Endodermal cell (in vitro differentiated cells): ENCODE measurements at places on chromosomes 2 and 18. TPM values are rescaled to one million over a fixed set of nuclear protein-coding genes. Genes with fewer than 3 reads are reported as not detected.

GRCh38 chr2:66508484-66509071 lies 73.7 kb downstream of the MEIS1 start:
- DNase-seq, result peak; percentile 55

DNA sequence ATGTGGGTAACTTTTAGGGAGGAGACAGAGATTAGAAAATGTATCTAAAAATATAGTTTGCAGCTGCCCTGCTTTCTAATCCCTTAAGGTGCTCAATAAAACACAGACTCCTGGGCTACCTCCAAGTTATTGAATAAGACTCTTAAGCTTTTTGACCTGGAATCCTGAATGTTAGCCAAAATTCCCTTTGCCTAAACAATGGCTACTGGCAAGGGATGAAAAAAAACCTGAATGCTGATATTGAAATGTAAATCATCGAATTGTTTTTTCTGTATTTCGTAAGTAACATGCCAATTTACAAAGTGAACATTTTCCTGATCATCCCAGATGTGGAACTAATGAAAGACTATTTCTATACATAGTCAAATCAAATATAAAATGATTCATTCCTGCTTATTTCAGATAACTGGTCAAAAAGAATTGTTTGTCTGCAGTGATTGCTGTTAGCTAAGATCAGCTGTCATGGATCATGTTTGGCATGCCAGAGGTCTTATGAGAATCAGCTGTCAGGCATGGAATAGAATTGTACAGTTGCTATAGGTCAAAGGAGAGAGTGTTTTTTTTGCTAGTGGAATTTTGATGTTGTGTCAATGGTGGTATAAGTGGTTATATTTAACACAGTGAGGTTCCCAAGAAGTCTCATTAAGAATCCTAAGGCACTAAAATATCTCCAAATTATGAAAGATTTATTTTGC lies 363.6 kb upstream of the CWC22 start:
- no peak for DNase-seq

GRCh38 chr2:70089220-70089982 lies 2.1 kb downstream of the PCBP1 start:
- peak; percentile 84 for DNase-seq

- DNase-seq, result no peak
Measured at GRCh38 chr18:24801001-24801400, 340.6 kb downstream of the HRH4 start.

GRCh38 chr2:74199275-74199701 lies 873 bp downstream of the MTHFD2 start:
- no peak for DNase-seq

DNA sequence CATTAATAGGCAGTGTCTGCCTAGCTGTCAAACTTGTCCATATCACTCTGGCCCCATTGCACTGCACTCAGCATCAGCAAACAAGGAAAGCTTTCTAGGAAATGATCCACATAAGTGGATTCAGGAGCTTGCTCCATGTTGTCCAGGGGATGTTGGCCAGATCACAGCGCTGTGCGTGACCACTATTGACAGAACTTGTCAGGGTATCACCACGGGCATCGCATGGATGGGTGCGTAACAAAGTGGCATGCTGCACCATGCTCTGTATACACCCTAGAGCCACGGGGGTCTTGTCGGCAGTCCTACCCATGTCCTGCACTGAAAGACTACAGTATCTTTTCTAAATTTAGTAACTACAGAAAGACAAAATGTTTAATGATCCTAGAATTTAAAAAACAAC lies 15.6 kb downstream of the SATB2 start:
- no peak for DNase-seq

GRCh38 chr2:108534584-108535356 lies 500 bp downstream of the LIMS1 start:
- DNase-seq, result peak; percentile 72

Gene HOXD4
- not detected in 2 replicates for total RNA-seq

Gene RAX
- total RNA-seq, result 0.18 TPM in 1 of 2 replicates, not detected in the other

Gene CLIP4
- 8.4 to 27.7 TPM (median 10.9 TPM) in 3 replicates for total RNA-seq
